ENCODE measurements at places on chromosomes 16 and 17. TPM values are rescaled to one million over a fixed set of nuclear protein-coding genes. Genes with fewer than 3 reads are reported as not detected.

NTN1 gene
- total RNA-seq = 0.19 TPM

GUCY2D gene
- total RNA-seq = not detected

SLC13A2 gene
- total RNA-seq = not detected

DNA sequence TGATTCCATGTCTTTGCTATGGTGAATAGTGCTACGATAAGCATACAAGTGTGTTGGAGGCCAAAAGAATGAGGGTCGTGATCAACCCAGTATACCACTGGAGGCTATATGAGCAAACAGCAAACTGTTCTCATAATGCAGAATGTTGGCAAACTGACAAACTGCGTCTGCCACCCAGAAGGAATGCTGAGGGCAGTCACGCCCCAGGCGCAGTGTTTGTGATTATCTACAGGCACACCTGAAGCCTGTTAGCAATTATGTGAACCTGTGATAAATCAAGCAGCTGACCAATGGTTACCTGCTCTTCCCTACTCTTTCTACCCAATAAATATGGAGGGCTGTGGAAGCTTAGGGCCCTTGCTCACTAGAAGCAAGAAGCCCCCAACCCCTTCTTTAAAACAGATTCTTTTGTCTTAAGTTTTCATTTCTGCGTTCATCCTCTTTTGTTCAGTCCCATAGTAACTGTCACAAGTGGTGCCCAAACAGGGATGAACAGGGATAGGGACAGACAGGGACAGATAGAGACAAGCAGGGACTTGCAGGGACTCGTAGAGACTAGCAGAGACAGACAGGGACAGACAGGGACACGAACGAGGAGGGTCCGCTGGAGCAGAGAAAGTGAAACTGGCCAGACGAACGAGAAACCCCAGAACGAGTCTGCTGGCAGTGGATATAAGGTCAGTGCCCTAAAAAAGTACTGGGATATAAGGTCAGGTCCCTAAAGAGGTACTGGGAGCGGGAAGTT lies 25.1 kb downstream of the CD300LG start:
- no peaks in the 10 kb centered on the region for H3K27me3 ChIP-seq
- no peaks in the 10 kb centered on the region for H3K36me3 ChIP-seq
- H3K4me1 ChIP-seq = no peaks in the 10 kb centered on the region
- H3K4me3 ChIP-seq = no peak overlapping the region

GRCh38 chr17:75901727-75902126 lies 3.0 kb downstream of the MRPL38 start:
- no peaks in the 10 kb centered on the region for H3K27me3 ChIP-seq
- H3K36me3 ChIP-seq = peaks cover 48% of the 10 kb centered on the region
- no peak overlapping the region for H3K27ac ChIP-seq
- DNase-seq = no peak

MT1F gene
- 4.3 TPM for total RNA-seq
